ENCODE measurements at places on chromosomes 12 and 14.

DNA sequence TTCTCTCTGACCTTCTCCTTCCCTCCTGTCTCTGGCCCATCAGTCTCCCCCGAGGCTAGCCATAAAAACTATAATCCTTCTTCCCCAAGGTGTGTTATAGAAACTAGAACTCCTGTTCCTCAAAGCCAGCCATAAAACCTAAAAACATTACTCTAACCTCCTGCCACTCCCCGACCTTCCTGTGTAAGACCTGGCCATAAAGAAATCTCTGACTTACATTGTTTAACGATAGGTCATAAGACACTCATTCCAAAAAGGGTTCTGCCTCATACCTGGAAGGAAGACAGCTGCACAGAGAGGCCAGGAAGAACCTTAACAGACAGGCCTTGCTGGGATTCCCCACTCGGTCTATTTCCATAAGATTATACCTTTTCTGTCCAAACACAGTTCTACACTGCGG lies 70.9 kb upstream of the EEA1 start:
- no peak for DNase-seq

DNA sequence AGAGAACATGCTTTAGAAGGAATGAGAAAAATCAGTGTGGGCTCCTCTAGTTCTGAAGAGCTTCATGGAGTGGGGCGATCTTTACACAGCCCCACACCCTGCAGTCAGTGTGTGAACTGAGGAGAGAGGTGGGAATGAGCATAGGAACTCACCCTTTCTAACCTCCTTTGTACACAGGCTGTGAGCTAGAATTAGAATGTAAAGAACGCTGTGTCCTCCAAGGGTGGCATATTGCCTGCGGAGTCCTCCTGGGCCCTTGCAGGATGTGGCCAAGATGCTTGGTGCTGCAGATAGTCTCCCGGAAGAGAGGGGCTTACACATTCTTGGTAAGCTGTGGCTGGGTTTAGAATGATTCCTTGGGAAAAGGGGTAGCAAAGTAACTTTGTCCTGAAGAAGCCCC lies 43.9 kb downstream of the NINJ2 start:
- DNase-seq = peak; percentile 59

DNA sequence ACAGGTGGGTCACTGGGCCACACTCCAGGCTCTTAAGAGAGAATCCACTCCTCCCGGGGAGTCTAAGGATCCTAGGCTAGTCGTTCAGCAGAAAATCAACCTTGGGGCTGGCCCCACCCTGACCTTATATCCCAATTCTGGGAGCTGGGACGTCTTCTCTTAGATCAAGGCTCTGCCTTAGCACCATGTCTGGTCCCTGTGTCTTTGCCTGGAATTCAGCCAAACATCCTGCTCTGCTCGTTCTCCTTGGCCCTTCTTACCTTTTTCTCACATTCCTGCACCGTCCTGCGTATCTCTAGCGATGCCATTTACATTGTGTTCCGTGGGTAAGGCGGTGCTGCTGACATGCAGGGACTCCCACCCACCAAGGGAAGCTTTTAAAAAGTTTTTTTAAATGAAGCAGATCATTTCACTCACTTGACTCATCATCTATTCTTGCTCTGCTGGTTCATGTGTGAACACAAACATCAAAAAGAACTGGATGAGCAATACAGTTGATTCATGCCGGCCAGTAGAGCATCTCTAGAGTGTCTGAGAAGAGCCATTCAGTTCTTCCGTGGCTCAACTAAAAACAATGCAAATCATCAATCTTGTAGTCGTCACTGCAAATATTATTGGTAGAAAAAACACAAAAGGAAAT lies 50.2 kb downstream of the KCNK13 start:
- DNase-seq = no peak

- DNase-seq = no peak
Measured at GRCh38 chr14:61571917-61572316, 123.4 kb upstream of the HIF1A start.

GRCh38 chr12:98977186-98977585 lies 332.1 kb downstream of the APAF1 start:
- no peak for DNase-seq

- DNase-seq = peak; percentile 26
Measured at GRCh38 chr12:109900752-109901580, 892 bp downstream of the TCHP start.

DNA sequence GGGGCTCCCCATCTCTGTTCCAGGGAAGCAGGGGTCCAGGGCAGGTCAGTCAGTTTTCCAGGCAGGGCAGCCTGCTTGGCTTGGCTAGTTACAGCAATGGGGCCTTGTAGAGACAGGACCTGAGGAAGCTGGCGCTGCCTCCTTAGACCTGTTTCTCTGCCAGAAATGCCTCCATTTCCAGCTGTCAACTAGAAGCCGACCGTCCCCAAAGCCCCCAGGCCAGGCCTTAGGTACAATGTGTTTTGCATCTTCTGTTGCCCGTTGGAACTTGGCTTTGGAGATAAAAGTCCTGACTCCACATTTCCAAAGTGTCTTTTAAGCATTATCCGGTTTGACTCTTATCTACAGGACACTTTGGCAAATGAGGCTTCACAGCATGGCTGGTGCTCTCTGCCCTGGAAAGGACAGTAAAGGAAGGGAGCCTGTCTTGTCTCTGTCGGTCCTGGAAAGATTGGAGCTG lies 42.6 kb downstream of the KRT80 start:
- no peak for DNase-seq

DNA sequence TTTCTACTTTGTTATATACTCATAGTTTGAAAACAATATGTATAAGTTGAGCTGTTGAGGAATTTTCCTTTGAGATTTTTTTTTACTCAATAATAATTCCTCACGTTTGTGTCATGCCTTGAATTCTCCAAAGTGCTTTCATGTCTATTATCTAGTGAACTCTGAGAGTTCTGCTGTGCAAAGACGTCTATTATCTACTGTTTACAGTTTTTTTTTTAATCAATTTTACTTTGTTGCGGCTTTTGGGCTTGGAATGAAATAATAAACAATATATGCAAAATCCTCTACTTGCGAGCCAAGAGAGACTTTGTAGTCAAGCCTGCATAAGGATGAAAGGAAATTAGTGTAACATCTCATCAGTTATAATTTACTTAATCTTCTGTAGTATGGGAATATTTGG lies 107.2 kb upstream of the FRMD6 start:
- DNase-seq = no peak

- DNase-seq = no peak
Measured at GRCh38 chr12:71201136-71201679, 43.4 kb upstream of the TSPAN8 start.
